ENCODE measurements at places on chromosomes 3 and 15.

GRCh38 chr15:64355348-64355943 lies 527 bp downstream of the CSNK1G1 start:
- no peak for DNase-seq

- no peak for DNase-seq
Measured at GRCh38 chr3:126970101-126970500, 12.8 kb upstream of the PLXNA1 start.

- DNase-seq = no peak
Measured at GRCh38 chr3:49940667-49941249, 808 bp downstream of the RBM6 start.

GRCh38 chr3:47007001-47007400 lies 27.5 kb downstream of the NBEAL2 start:
- DNase-seq = no peak

DNA sequence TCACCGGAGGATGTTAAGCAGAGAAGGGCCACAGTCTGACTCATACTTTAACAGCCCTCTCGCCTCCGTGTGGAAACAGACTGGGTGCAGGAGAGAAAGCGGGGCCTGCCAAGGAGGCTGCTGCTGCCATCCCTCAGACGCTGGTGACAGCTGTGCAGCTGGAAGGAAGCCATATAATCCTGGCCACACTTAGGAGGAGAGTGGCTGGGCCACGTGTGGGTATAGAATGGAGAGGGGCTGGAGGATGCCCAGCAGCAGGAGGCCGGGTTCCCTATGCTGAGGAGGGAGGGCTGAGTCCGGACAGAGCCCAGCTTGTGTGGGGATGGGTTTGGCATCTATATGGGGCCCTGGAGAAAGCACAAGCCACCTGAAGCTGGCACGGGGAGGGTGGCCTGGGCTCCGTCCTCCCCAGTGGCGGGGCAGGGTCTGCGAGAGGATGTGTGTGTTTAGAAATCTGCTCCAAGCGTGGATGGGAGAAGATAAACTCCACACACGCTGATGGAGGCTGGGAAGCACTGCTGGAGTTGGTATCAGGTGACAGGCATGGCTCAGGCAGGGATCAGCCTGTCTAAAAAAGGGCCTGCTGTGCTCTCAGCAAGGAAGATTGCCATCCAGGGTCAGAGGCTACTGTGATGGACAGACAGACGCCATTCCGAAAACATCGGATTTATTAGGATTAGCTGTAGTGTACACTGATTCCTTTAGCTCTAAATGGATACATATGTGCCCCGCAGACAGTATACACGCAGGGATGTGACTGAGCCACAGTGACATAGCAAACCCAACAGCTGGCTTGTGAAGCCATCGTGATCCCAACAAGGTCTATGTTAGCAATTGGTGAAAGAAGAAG lies 15.9 kb downstream of the ABTB1 start:
- DNase-seq = peak; percentile 19

DNA sequence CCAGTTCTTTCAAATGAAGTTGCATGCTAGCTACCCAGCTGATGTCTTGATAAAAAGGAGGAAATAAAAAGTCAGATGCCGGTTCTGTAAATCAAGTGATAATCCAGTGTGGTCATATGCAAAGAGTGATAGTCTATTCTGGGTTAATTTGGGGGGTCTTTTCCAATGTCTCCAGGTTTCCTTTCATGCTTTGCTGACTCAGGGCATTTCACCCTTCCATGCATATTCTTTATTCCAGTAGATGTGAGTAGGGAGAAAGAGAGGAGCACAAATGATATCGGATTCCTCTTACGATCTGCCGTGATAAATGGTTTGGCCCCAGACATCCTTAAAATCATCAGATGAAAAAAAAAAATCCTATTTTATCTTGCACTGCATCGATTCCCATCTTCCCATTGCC lies 60.8 kb downstream of the ADAMTS9 start:
- no peak for DNase-seq

DNA sequence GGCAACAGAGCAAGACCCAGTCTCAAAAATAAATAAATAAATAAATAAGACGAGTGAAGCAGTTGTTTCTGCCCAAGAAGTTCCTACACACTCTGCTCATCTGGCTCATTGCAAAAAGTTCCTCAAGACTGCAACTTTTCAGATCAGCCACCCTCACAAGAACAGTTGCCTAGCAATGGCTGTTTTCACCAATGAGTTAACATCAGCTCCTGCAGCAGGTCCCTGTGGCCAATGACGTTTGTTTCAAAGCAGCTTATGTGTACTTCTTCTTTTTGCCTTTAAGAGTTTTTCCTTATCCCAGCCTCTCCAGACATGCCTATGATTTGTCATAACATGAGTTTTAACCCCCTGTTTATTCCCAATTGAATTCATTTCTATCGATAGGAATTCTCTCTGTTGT lies 118.4 kb upstream of the SPRED1 start:
- DNase-seq = no peak

DNA sequence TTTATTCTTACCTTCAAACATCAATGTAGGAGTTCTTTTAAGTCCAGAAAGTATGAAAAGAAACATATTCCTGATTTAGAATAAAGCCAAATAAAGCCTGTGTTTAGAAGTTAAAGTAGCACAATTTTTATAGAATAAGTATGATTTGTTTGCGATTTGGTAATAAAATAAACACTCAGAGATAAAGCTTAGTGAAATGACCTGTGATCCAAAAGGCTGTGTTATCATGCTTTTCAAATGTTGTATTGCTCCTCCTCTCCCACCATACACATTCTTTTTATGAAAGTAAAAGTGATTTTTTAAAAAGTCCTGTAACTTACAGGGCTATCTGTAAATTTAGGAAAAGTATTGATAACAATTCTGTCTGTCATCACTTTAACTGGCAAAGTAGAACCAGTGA lies 138.6 kb upstream of the CGNL1 start:
- DNase-seq = no peak

DNA sequence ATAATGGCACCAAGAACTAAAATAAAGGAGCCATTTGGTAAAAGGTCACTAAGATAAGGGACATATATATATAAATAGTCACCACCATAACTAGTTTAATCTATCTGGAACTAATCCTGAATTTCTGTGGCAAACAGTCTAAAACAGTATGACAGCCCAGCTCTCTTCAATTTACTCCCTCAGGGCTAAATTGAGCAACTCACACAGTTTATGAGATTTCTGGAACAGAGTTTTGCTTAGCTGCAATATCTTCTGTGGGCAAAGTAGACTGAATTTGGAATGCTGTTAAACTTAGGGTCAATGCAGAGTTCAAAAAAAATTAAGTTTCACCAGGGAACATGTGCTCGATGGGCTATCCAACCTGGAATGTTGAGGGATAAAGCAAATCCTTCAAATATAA lies 70.1 kb upstream of the VEPH1 start:
- DNase-seq = no peak

- DNase-seq = peak; percentile 73
Measured at GRCh38 chr3:108662142-108662738, 72.7 kb downstream of the DZIP3 start.

DNA sequence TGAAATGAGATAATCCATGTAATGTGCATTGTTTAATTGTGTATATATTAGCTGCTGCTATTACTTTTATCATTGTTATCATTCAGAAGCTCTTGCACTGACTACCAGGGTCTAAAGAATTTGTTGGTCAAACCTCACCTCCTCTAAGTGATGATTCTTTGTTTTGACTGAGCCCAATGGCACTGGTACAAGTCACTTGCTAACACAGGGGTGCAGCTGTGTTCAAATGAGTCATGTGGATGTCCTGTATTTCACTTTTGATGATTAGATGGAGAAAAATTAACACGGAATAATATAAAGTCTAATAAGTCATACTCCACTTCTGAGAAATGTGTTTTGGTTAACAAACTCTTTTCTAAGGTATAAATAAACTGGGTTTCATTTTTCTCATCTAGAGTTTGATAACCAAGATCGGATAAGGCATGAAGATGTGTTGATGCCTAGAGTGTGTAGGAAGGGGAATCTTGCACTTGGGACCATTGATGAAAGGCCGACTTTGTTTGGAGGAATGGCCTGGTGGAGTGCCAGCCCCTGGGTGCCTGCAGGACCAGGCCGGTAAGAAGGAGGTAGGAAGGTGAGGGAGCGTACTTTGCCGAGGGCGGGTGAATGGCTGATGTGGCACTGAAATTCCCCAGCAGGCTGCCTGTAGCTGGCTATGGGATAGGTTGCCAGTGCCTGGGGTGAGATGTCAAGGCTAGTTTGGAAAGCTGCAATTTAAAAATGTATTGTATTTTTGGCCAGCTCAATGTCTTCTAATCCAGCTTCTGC lies 244.7 kb upstream of the ZPLD1 start:
- no peak for DNase-seq

DNA sequence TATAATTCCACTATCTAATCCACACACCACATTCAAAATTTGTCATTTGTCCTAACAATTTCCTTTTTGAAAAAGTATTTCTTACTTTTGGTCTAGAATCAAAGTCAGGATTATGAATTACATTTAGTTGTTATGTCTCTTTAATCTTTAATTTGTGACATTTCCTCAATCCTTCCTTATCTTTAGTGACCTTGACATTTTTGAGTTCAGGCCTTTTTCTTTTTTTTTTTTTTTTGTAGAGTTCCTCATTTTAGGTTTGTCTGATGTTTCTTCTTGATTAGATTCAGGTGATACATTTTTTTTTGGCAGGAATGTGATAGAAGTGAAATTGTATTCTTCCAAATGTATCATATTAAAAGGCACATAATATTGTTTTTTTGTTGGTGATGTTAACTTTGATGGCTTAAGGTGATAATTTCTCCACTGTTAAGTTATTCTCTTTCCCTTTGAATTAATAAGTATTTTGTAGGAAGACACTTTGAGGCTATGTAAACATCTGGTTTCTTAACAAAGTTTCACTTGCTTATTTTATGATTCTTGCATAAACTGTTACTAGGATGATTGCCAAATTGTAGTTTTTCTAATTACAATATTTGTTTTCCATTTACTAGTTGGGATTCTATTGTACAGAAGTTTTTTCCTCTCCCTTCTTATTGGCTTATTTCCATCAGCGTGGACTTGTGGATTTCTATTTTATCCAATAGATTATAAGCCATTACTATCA lies 16.3 kb downstream of the SLC35G2 start:
- DNase-seq = no peak

DNA sequence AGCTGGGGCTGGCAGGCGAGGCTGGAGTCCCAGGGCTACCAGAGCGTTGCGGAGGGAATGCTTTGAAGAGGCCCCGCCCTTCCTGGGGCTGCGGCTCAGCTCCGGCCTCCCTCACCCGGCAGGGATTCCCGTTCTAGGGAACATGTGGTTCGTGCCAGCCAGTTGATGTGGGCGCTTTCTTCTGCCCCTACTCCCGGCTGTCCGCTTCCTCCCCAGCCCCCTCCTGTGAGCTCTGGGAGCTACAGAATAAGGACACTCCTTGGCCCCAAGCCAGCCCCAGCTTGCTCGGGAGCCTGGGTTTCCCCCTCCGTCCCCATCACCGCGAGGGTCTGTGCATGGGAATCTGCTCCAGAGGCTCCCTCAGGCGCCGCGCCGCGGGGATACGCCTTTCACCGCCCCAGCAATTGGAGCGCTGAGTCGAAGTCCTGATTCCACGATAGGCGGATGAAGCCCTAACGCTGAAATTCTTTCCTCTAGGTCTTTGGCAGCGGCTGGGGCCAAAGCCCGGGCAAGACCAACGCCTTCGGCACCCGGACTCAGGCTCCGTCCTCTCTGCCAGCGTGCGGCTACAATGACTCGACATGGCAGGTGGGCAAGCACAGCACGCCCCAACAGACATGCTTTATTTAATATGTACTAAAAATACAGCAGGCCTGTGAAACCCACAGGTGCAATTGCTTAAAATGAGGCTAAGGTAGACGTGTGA lies 69.5 kb downstream of the KLF15 start:
- peak; percentile 37 for DNase-seq

DNA sequence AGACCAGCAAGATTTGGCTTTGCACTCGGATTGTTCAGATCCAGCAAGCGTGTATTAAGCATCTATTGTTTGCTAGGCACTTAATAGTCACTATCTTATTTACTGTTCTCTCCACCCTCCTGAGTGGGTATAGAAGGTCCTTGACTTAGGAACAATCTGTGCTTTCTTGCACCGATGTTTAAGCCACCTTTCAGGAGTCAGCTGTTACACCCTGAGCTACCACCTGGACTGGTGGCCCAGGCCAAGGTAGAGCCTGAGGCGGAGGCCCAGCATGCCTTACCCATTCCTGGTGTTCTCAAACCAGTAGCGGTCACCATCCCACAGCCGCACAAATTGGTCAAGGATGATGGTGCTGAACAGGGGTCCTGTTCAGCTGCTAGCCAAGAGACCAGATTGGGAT lies 10.0 kb downstream of the DUOX1 start:
- no peak for DNase-seq

DNA sequence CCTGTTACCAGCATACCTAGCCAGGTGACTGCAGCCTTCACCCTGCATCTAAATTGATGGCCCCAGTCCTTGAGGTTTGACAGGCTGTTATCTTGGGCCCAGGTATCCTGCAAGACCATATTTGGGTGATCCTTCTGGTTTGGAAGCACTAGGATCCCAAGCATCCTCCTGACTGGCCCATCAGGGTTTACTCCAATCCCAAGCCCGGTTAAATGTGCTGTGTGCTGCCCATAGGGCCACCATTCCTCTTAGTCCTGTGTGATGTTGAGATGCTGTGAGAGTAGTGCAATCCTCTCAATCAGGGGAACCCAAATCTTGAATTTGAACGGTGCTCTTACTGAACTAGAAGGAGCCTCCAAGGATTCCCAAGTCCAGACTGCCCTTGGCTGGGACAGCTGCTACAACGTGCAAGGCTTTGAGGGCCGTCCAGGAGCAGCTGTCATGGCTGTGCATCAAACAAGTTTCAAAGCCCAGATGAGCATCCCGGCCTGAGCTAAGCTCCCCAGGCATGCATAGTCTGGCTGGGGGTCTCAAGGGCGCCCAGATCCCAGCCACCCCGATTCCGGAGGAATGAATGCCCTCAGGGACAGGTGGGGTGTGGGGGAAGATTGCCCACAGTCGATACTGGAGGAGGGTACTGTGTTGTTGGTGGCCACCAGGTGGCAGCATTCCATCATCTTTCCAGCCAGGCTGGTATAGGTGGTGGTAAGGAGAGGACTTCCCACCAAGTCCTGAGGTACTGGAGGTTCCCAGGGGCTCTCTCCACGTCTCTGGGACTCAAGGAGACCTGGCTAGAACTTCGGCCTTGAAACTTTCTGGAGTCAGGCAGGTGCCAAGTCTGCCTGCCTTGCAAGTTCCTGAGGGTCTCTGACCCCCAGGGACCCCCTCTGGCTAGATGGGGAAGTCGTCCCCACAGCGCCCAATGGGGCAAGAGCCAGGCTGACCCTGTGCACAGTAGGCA lies 32.6 kb downstream of the RBM5 start:
- peak; percentile 20 for DNase-seq

- DNase-seq = no peak
Measured at GRCh38 chr3:162769564-162769963, 1273.0 kb downstream of the OTOL1 start.

GRCh38 chr3:23911397-23911796 lies 5.4 kb downstream of the NKIRAS1 start:
- DNase-seq = no peak
